ENCODE measurements at places on chromosomes 4 and X.

GRCh38 chr4:153004081-153004850 is 68.1 kb downstream of the FHDC1 start:
- no peak for DNase-seq

DNA sequence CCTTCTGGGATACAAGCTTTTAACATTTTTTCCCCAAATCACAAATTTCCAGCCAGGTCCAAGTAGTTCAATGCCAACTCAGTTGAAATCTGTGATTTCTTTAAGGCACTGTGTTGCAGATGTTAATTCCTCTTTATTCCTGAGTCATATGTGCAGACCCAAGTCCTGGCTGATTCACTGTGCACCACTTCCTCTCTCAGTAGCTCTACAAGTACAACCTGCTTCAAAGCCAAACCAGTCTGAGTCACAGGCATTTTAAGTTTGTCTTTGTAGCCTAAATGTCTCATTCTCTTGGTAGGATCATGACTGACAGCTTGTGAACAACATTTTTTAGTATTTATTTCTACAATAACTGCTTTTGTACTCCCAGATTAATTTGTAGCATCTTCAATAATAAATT is 165.6 kb upstream of the S100G start:
- DNase-seq = no peak

DNA sequence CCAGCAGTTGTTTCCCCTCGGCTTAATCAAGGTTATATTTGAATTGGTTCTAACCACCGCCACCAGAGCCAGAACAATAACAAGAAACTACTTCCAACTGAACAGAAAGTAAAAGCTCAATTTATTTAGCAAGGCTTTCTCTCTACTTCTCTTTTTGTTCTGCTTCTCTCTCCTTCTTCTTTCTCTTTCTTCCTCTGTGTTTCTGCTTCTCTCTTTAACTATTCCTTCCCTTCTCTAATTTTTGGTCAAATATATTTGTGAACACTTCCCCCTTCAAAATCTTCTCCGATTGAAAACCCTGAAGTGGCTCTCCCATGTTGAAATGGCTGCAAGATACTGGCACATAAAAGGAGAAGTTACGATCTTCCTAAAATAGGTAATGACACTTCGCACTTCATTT is 1195.9 kb upstream of the PRKX start:
- no peak for DNase-seq

GRCh38 chr4:10144966-10145365 is 28.4 kb upstream of the WDR1 start:
- no peak for DNase-seq

GRCh38 chr4:68950033-68950432 is 1.6 kb downstream of the UGT2A3 start:
- DNase-seq = no peak

GRCh38 chr4:184344899-184345572 is 127.4 kb upstream of the ENPP6 start:
- no peak for DNase-seq

DNA sequence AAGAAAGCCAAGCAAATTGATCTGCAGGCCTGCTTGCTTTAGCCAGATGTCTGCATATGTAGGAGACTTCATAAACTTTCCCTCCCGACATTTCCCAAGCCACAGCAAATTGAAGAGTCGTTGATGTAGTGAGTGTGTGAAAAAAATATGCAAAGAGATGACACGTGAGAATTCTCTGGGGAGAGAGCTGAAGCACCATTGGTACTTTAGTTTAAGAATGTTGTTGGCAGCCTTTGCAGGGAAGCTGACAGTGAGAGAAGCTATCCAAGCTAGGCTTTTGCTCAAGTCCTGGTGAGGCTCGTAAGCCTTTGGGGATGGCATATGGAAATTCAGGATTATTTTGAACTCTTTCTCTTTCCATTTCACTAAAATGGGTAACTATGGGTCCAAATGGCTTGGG is 87.5 kb downstream of the GLRA2 start:
- DNase-seq = no peak

DNA sequence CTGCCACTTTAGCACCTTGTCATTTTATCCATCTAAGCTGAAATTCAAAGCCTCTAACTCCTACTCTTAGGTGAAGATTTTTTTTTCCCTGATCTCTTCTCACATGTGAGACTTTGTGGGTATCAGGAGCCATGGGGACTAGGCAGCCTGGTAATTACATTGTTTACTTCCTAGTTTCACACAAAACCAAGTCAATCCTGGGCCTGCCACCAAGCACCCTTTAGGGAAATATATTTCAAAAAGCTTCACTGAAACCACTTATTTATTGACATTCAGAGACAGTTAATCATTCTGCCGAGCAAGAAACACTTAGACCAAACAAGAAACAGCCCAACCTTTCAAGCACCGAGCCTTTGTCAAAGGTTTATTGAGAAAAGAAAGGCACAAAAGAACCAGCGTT is 200.0 kb downstream of the RELL1 start:
- no peak for DNase-seq

GRCh38 chr4:186554914-186555827 is at the start of gene MTNR1A:
Gene MTNR1A, minus strand, starts transcription at chr4:186555567. Its CDS starts 202 bp downstream, at chr4:186555365.
- DNase-seq = peak; percentile 13

GRCh38 chrX:129115104-129115503 is 408.2 kb downstream of the SMARCA1 start:
- peak; percentile 81 for DNase-seq

DNA sequence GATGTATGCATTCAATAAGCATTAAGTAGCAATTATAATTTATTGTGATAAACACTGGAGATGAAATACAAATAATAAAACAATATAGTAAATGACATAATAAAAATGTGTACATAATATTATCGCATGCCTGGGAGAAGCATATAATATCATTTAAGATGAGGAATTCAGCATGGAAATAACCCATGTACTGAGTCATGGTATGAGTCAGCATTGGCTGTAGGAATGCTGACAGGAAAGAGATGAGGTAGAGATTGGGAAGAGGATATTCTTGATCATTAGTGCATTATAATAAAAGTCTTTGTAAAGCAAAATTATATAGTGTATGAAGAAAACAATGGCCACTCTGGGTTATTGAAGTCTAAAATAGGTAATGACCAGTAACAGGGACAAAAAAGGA is 82.8 kb downstream of the MAGEB10 start:
- DNase-seq = peak; percentile 60

DNA sequence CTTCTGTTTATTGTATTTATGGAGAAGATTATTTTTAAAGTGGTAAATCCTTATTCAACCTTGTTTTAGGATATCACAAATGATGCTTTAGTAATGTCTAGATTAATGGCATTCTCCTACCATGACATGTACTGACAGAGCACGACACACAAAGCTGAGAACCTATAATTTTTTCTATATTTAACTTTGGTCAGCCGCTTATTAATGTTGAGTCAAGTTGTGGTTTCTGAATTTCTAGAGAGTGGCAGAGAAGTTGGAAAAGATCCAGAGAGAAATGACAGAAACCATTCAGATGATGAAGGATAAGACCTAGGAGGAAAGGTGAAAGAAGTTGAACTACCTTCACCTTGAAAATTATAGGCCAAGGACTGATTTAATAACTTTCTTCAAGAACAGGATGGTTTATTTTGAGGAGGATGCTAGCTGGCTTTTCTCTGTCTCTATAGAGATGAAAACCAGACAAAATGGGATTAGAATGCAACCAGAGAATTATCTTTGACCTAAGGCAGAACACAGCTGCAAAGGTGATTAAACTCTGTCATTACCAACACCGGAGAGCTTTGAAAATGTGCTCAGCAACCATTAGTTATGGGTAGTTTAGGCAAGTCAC is 62.6 kb upstream of the TSPAN5 start:
- no peak for DNase-seq

DNA sequence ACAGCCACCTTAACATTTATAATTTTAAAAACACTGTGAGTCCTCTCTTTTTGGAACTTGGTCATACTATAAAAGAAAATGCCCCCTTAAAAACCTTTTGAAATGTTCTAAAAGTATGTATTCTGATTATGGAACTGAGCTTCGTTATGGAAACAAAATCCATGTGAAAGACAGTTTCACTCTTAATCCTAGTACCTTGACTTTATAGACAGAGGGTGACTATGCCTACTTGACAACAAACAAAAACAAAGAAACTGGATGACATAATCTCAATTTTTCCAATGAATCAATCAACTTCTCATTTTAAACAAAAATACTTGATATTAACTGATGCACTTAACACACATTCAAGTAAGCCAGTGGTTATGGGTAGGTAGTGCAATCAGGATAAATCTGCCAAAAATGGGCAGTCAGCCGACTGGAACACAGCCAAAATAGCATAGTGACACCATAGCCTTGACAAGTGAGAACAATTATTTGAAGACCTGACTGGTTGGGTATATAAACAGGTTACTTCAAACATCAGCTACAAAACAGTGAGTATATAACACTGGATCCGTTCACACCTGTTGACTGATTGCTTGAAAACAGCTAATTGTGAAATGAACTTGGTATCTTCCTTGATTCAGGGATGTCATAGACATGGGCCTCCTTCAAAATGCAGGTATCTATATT is 265.5 kb downstream of the PPP3CA start:
- DNase-seq = no peak

DNA sequence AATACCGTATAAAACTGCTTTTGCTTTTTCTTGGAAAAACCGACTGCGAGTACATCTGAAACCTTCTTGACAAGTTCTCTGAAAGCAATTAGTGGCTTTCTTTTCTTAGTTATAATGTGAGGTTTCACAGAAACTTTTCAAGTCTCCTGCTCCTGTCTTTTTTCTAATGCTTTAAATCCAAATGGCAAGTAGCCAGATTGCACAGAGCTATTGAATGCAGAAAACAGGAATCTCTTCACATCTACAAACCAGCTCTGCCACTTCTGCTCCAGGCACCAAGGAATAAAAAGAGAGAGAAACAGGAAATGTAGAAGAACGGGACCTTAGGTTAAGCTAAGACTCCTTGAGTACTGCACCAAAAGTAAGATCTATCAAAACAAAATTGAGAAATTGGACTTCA is 267.3 kb upstream of the TET2 start:
- DNase-seq = peak; percentile 5

DNA sequence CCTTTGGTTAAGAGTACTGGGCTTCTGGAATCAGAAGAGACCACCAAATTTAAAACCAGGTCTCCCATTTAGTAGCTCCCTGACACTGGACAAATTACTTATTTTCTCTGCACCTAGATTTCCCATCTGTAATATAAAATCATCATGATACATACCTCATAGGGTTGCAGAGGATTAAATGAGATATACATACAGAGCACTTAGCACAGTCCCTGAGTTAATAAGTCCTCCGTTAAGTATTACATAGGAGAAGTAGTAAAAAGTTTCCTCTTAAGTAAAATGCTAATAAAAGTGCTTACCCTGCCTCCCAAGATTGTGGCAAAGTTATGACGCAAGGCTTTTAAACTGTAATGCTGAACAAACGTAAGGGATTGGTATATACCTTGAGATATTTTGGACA is 539 bp upstream of the CHIC1 start:
- no peak for DNase-seq

DNA sequence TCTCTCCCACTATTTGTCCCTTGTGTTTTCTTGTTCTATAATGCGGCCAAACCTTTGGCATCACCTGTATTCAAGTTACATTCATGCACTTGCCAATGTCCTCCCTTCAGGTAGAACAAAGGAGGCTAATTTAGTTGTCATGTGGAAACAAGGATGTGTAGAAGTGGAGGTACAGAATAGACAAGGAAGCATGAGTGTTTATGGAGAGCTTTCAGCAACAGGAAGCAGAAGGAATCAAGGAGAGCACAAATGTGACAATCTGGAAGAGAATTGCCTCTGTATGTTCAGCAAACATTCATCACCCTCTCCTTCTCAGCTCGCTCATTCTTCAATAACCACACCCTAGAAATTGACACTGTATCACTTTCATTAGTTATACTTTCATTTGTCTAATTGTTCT is 103.4 kb downstream of the SLC7A11 start:
- no peak for DNase-seq

DNA sequence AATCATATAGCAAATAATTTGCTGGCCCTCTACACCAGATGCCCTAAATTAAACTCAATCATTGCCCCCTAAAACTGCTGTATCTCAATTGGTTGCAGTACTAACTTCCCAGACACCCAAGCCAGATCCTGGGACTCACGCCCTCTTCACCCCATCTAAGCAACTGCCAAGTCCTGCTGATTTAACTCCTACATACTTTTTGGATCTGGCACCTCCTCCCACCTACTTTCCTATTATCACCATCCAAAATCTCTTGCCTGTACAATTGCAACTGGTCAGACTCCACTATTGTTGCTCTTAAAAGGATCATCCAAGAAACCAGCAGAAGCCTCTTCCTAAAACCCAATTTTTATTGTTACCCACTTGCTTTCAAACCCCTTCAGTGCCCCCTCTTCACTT is 4.7 kb upstream of the HSD17B10 start:
- no peak for DNase-seq

- peak; percentile 41 for DNase-seq
Observed at GRCh38 chrX:56764153-56764974, 35.3 kb downstream of the NBDY start.
